ENCODE measurements at places on chromosomes 7 and 10.

GRCh38 chr10:95406651-95407280 lies 116.0 kb upstream of the PDLIM1 start:
- no peak for DNase-seq

DNA sequence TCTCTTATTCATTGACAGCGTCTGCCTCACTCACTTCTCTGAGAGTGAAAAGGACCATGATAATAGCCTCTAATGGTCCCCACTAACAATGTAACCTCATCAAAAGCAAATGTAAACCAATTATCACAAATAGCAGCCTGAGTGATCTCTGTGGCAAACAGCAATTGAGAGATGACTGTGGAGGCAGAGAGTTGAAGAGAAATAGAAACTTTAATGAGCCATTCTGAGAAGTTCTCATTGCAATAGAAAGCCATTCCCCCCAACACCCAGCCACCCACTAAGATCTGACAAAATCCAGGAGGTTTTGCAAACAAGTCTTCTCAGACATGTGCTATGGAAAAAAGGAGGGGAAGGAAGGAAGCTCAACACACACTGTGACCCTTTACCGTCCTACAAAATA lies 44.2 kb upstream of the RNF148 start:
- no peak for DNase-seq

GRCh38 chr7:90834771-90835170 lies 238.7 kb downstream of the CDK14 start:
- no peak for DNase-seq

DNA sequence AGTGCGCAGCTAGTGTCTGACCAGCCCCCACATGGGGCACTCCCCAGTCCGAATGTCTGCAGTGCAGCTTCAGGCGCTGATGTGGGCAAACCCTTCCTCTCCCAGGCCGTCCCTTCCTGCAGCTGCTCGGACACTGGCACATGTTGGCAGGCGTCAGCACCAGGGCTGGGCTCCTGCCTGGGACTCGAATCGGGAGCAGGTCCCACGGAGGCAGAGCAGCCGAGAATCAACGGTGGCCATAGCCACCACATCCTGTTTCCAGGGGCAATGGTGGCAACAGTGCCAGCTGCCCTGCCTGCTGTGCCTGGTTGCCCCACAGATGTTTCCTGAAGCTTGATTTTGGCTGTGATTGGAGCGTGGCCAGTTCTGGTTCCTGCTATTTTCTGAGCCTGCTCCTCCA lies 65.8 kb downstream of the MGMT start:
- DNase-seq, result no peak

- no peak for DNase-seq
Measured at GRCh38 chr7:31059551-31059950, 7.4 kb downstream of the ADCYAP1R1 start.

DNA sequence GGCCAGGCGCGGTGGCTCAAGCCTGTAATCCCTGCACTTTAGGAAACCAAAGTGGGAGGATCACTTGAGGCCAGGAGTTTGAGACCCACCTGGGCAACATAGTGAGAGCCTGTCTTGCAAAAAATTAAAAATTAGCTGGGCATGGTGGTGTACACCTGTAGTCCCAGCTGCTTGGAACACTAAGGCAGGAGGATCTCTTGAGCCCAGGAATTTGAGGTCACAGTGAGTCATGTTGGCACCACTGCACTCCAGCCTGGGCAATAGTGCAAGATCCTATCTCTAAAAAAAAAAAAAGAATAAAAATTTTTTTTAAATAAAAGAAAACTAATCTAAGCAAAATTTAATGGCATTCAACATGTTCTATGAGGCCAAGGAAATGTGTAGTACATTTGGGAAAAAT lies 44.9 kb upstream of the UBN2 start:
- DNase-seq, result no peak

- DNase-seq, result no peak
Measured at GRCh38 chr7:137003566-137003965, 135.1 kb downstream of the CHRM2 start.

DNA sequence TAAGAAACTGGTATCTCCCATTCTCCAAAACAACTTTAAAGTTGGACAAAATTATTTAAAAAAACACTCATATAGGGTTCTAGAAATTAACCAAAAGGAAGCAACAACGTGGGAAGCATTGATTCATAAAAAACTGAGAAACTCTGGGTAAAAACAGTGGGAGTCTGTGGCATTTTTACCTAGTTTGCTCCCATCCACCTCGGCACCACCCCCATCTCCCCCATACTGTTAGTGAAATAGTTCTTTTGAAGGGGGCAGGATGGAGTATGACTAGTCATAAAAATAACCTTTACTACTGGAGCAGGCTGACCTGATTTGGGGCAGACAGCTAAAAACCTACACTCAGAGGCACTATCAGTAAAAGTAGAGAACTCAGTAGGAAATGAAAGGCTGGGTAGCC lies 123.2 kb downstream of the AVL9 start:
- DNase-seq, result no peak

- DNase-seq, result no peak
Measured at GRCh38 chr7:133345690-133346421, 93.0 kb downstream of the EXOC4 start.

DNA sequence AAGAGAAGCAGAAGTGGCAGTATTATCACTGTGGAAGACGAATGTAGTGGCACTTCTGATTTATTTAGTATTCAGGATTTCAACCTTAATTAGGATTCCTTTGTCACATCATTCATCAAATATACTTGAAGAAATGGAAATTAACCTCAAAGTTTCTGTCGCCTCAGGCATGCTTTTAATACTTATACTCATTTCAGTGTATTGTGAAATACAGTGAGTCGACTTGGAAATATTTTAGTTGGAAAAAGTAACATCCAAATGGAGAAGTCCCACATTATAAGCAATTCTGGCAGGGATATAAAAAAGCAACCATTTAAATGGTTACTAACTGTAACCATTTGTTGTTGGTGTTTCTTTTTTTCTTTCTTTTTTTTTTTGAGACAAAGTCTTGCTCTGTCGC lies 648.8 kb downstream of the ARL4A start:
- no peak for DNase-seq

GRCh38 chr10:7792541-7792940 lies 4.6 kb downstream of the ATP5F1C start:
- no peak for DNase-seq

DNA sequence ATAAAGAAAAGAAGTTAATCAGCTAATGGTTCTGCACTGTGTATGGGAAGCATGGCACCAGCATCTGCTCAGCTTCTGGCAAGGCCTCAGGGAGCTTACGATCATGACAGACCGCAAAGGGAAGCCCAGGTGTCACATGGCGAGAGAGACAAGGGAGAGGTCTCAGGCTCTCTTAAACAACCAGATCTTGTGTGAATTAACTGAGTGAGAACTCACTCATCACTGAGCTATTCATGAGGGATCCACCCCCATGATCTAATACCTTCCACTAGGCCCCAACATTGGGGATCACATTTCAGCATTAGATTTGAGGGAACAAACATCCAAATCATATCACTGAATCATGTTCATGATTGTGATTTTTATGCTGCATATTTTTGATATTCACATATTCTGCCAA lies 5.8 kb downstream of the USP54 start:
- no peak for DNase-seq

DNA sequence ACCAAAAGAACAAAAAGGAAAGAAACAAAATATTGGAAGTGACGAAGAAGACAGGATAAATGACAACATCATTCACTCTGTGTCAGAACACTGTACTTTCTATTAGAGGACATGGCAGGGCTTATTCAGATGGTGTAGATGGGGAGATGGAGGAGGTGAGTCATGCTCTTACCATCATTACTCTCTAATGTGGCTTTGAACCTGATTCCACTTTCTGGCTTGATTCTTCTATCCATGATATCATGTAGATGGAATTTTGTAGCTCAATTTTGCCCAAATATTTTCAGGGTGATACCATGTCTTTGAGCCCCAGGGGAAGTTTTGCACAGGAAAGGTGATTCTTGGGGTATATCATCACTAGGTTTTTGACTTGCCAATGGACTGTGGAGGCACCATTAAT lies 91.7 kb downstream of the CFAP58 start:
- DNase-seq, result no peak

DNA sequence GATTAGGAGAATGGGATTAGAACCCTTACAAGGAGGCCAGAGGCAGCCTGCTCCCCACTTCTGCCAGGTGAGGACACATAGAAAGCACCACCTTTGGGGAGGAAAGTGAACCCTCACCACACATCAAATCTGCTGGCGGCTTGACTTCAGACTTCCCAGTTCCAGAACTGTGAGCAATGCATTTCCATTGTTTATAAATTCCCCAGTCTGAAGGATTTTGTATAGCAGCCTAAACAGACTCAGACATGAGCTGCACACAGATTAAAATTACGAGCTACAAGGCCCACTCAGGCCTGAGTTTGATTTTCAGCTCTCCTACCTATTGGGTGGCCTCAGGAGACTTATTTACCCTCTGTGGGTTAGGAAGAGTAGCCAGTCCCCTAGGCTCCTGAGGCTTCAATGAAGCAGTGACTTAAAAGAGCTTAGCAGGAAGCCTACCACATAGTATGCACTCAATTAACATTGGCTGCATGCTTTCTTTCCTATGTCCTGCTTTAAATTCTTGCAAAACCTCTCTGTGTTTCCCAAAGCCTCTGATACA lies 350.7 kb upstream of the ZMIZ1 start:
- no peak for DNase-seq

GRCh38 chr10:86963341-86963919 lies 4.9 kb upstream of the ADIRF start:
- no peak for DNase-seq

- DNase-seq, result no peak
Measured at GRCh38 chr7:70474639-70475234, 657.2 kb upstream of the GALNT17 start.

DNA sequence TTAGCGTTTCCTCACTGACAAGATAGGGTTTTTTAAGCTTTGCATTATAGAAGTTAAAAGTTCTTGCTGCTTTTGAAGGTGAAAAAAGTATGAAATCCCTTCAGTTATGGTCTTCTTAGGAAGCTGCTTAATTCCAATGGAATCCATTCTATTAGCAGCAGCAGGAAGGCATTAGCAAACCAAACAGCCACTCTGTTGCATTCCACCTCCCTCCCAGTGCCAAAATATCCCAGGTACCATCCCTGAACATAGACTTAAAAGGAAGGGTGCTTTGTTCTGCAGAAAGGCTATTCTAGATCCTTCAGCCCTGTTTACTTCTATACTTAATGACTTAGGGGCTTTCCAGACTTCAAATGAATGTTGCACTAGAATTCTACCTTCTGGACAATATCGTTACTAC lies 23.8 kb downstream of the ENO4 start:
- DNase-seq, result no peak

DNA sequence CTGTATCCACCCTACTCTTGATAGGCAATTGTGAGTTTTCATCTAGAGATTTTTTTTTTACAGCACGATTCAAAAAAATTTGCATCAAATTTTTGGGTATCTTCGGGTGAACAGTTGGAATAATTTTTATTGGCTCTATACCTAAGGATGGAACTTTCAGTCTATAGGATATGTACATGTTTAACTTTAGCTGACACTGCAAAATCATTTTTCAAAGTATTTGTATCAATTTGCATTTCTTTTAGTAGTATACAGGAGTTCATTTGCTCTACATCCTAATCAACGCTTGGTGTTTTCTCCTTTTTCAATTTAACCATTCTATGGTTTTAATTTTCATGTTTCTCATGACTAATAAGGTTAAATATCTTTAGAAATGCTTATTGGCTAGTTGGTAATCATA lies 11.7 kb downstream of the MGAM2 start:
- no peak for DNase-seq

DNA sequence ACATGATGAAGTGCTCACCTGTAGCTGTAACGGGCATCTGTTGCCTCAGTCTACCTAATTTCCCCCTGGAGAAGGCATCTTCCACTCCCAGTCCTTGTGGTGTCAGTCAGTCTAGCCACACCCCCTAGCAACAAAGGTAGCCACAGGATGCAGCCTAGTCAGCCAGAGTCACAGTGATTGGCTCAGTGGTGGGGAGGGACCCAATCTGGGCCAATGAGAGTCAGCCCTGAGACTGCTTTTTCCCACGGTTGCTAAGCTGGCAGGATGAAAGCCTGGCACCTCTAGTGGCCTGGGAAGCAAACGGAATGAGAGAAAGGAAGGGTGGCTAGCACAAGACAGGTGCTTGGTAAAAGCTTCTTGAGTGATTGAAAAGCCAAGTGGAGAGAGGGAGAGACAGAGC lies 118.6 kb downstream of the SH3PXD2A start:
- DNase-seq, result no peak

- DNase-seq, result no peak
Measured at GRCh38 chr10:35129185-35129674, 2.6 kb downstream of the CREM start.

- no peak for DNase-seq
Measured at GRCh38 chr10:508726-509125, 180.7 kb downstream of the DIP2C start.

DNA sequence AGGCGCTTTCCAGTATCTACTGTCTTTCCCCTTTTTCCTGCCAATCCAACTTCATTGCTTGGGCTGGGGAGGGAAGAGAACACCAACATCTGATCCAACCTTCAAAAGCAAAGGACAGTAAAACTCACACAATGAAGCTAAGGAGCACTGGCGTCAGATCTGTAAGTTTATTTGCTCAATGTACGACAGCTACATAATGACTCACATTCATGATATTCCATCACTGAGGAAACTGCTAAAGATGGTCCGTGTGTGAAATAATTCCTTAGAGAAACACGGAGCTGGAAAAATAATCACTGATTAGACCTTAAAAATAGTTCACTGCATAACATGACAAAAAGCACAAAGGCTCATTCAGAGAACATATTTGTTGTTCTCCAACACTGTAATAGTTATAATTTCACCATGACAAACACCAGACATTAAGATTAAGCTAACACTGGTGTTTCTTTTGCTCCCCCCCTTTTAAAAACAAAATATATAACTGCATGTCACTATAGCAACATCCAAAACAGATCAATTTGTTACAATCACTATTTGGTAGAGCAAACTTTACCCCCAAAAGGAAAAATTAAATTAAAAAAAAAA lies 24.3 kb downstream of the HSPB1 start:
- DNase-seq, result no peak

- DNase-seq, result no peak
Measured at GRCh38 chr7:128271471-128271941, 30.4 kb downstream of the LEP start.

GRCh38 chr10:35378541-35379210 lies 42.4 kb downstream of the CCNY start:
- DNase-seq, result no peak

DNA sequence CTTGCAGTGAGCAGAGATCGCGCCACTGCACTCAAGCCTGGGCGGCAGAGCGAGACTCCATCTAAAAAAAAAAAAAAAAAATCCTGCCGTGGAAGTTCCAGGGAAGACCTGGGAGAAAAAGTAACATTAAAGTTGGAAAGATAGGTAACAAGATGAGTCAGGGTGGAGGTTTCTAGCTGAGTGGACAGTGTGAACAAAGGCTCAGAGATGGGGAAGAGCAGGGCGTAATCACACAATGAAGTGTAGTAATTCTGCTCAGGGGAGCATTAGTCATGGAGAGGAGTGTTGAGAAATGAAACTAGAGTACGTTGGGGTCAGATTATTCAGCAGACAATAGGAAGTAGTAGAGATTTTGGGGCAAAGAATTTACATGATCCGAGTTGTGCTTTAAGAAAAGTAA lies 21.6 kb upstream of the WASL start:
- DNase-seq, result no peak

Measured in stimulated activated CD8-positive, alpha-beta memory T cell treated with anti-CD3 and anti-CD28 coated beads, Interleukin-4, amount 100 ng/mL, for 4 hours (primary cell).